CMK (cell line): ENCODE measurements at places on chromosomes 11 and 22.

GRCh38 chr11:31805037-31805628, 6.0 kb downstream of the PAX6 start:
- no peak for DNase-seq

- peak; percentile 93 for DNase-seq
Measured at GRCh38 chr11:65454696-65455456, 32.3 kb downstream of the NEAT1 start.

GRCh38 chr11:46240371-46240770, 37.1 kb upstream of the CREB3L1 start:
- DNase-seq: no peak

DNA sequence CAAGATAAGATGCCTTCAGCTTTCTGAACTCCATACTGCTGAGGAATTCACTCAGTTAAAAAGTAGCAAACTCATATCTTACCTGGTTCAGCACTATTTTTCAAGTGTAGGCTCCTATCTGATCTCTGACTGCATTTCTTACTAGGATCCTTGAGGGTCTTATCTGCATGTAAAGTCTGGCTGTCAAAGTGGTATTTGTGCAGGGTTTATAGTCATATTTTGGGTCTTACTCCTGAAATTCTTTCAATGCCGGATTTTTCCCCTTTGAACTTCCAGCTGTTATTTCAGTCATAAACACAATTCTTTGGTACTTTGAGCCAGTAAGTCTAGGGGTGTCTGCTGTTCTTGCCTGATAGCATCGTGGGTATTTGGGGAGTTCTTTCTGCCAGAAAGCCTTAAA, 25.3 kb upstream of the NOX4 start:
- DNase-seq: no peak

DNA sequence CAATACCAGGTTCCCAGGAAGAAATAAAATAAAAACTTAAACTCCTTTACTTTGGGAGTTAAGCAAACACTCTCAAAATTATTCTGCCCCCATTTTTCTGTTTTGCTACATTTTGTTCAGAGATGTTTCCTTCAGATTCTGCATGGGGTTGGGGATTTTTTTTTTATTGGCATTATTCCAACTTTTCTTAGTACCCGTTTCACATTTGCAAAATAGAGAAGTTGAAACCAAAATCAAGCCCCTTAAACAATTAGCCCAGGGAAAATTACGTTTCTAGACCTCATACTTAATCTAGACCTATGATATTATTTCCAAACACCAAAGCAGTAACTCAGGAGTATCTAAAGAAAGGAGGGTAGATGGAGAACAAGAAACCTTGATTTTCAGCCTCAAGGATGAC, 20.6 kb upstream of the MS4A7 start:
- no peak for DNase-seq

GRCh38 chr11:66864172-66864901, 7.5 kb downstream of the LRFN4 start:
- DNase-seq: no peak

DNA sequence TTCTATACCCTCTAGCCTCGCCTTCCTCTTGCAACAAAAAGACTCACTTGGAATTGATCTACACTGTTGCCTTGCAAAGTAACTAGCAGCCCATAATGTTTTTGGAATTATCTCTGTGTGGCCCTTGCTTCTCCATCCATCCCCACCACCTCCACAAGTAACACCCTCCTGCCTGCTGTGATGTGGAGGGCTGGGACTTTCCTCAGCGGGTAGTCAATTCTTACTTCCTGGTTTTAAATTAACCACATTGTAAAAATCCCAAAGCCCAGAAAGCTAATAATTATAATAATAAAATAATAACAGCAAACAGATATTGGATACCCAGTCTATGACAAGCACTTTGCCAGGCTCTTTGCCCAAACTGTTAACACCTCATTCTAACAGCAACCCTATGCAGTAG, 40.8 kb upstream of the GALNT18 start:
- no peak for DNase-seq

GRCh38 chr22:24181996-24182899, 961 bp downstream of the SUSD2 start:
- no peak for DNase-seq

GRCh38 chr11:134725716-134726639, 313.9 kb upstream of the B3GAT1 start:
- DNase-seq: no peak

- no peak for DNase-seq
Measured at GRCh38 chr11:112042161-112042960, 17.2 kb downstream of the DLAT start.

- no peak for DNase-seq
Measured at GRCh38 chr22:33111491-33111890, 53.3 kb upstream of the SYN3 start.

- no peak for DNase-seq
Measured at GRCh38 chr11:94170953-94171352, 42.3 kb downstream of the PANX1 start.

GRCh38 chr22:27602390-27602789, 199.2 kb downstream of the MN1 start:
- peak; percentile 20 for DNase-seq

DNA sequence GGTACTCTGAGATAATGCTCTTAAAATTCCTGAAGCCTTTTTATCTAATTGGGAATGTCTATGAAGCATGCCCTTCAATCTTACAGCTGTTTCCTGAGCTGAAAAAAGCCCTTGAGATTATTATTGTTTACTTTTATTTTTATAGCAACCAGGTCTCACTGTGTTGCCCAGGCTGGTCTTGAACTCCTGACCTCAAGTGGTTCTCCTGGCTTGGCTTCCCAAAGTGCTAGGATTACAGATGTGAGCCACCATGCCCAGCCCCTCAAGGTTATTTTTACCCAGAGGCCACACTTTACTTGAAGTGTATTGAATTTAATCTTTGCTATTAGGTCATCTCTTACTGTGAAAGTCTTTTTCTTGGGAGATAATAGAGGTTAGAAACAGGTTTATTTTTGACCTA, 7.0 kb upstream of the SWAP70 start:
- no peak for DNase-seq

- DNase-seq: no peak
Measured at GRCh38 chr22:17380359-17381087, 11.3 kb downstream of the CECR2 start.

- no peak for DNase-seq
Measured at GRCh38 chr11:65802841-65803240, 16.0 kb downstream of the OVOL1 start.

- no peak for DNase-seq
Measured at GRCh38 chr11:70468256-70469195, 70.2 kb downstream of the CTTN start.

GRCh38 chr22:44304354-44304753, 8.4 kb downstream of the SHISAL1 start:
- DNase-seq: no peak

DNA sequence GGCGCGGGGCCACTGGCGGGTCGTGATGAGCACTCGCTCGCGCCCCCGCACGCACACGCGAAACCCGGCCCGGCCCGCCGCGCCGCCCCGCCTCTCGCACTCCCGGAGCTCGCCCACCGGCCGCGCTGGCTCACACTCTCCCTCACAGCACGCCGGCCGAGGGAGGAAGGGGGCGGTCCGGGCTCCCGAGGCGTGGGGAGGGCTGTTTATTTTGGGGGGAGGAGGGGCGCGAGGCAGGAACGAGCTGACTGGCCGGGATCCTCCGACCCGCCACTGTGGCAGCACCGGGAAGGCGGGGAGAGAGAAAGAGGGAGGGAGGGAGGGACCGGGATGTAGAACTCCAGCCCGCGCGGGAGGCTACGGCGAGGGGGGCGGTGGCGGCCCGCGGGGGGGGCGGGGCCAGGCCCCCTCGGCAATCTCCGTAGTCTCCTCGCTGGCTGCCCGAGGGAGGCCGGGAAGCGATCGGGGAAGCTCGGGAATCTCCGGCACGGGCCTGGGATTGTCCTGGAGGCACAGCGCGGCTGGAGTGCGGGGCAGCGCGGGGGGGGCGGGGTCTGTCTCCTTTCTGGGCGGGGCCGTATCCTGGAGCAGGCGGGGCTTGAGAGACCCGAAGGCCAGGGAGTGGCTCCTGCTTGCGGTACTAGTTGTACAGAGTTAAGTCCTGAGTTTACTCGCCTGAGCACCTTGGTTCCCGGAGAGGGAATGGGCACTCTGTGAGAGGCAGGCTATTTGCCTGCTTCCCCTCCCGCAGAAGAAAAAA, at the start of gene RBFOX2:
Gene RBFOX2 (minus strand): TSS at position 179 of the 760 bp plus-strand sequence. CDS start 399 bp downstream, outside the sequence.
- DNase-seq: peak; percentile 57

DNA sequence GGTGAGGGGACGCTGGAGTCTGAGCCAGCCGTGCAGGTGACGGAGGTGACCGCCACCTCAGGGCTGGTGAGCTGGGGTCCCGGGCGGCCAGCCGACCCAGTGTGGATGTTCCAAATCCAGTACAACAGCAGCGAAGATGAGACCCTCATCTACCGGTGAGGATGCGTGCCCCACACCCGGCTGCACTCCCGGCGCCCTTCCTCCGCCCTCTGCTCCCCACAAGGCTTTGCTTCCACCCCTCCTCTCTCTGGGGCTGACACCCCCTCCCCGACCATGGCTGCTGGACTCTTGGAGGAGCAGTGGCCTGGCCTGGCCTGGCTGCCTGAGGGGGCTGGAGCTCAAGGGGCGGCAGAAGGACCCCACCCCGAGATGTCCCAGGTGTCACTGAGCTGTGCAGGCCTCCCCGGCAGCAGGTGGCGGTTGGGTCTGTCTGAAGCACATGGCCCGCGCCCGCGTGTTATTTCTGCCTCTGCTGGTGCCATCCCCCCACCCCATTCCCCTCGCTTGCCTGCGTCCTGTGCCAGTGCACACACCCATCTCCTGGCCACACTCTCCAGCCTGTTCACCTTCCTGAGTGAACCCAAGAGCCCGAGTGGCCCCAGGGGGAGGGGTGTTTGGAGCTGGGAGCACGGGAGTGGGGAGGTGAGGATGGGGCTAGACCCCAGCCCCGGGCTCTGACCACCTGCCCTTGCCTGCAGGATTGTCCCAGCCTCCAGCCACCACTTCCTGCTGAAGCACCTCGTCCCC, 2.2 kb downstream of the LRFN4 start:
- no peak for DNase-seq

DNA sequence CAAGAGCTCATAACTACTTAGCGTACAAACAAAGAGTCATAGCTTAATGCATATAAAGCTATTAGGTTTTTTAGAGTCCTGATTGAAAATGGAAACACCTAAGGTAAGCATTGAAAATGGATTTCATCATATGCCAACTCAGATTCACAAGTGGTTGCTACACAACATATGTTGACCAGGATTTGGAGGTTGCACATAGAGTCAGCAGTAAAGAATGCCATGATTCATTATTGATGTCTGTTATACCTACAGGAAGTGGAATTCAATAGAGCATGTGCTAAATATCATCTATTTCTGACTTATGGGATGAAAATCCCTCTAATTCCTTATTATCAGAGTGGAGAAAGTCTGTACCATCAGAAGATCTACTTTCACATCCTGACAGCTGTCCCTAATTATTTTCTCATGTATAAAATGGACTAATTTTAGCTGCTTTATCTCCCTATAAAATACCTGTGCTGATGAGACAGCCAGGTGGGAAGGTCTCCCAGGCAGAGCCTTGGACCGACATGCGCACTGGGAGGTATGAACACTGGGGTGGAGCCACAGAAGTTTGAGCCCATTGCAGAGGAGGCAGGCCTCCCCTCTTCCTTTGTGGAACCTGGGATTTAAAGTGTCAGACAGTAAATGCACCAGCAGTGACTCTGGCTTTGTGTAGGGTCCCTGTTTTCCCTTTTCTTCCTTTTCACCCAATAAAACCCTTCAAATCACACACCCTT, 204.2 kb downstream of the AASDHPPT start:
- DNase-seq: no peak

DNA sequence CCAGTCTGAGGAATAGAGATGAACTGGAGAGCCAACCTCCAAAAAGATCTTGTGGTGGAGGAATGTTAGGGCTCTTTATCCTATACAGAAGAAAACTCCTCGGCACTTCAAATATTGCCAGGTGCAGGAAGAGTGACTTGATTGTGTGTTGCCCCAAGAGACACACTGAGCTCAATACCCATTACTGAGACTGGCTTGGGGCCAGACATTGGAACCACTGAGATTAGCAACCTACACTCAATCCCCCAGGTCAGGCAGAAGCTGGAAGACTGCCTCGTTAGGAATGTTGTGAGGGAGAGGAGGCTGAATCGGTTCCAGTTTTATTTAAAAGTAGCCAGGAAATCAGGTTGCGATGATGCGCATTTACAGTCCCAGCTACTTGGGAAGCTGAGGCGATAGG, 2.4 kb upstream of the SGSM3 start:
- no peak for DNase-seq

GRCh38 chr22:27689664-27690063, 111.9 kb downstream of the MN1 start:
- no peak for DNase-seq

GRCh38 chr11:6666302-6667183, 10.9 kb upstream of the DCHS1 start:
- DNase-seq: no peak

DNA sequence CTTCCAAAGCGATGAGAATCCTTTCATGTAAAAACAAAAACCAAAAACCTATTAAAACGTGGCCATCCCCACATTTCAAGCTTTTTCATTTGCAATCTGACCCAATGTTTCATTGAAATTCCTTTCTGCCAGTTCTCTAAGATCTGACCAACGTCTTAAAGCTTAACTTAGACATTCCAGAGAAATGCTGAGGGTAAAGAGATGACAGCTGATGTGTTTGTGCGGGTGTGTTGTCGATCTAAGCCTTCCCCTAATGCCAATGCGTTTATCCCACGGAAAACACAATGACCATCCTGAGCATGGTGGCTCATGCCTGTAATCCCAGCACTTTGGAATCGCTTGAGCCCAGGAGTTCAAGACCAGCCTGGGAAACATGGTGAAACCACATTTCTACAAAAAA, 6.4 kb upstream of the TESMIN start:
- DNase-seq: no peak
